ENCODE measurements at places on chromosomes 12 and 14. TPM values are rescaled to one million over a fixed set of nuclear protein-coding genes. Genes with fewer than 3 reads are reported as not detected.

DNA sequence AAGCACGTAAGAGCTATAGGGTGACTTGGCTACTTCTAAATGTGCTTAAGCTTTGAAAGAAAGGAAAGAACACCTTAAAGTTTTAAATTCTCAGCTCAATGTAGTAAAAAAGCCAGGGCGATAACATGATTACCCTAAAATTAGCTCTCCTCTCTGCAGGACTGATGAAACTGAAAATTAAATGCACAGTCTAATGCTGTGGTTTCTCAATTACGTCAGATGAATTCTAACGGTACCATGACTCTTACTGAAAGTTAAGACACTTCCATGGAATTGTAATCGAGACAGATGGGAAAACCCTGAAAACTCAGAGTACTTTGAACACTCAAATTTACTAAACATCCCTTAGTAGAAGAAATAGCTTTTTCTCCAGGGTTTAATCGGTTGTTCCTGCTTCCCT, 25.9 kb upstream of the PRKD1 start:
- DNase-seq, result no peak

Gene ZNF891
- 3.2 TPM for polyA plus RNA-seq

Gene LYZ
- polyA plus RNA-seq, result 21.5 TPM

Gene PEBP1
- 320 TPM for polyA plus RNA-seq

- no peak for DNase-seq
Measured at GRCh38 chr12:127245437-127245836, 1021.5 kb upstream of the TMEM132C start.

DNA sequence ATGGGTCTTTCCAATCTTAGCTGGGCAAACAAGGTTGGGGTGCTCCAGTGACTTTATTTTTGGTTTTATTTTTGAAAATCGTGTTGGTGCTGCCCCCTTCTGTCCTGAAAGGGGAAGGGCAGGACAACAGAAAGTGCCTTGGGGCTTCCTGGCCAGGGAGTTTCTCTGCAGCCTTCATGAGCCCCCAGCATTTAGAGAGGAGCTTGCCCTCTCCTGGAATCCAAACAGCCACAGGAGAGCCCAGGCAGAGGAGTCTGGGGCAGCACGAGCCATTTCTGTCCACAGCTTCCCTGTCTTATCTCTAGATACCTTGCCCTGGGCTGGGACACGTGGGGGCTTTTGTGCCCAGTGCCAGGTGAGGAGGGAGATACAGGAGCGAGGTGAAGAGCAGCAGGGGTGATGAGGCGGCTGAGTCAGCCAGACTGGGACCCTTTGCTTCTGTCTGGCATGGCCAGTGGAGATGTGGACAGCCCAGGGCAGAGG, 4.4 kb upstream of the C1RL start:
- DNase-seq, result no peak

- no peak for DNase-seq
Measured at GRCh38 chr12:34402899-34403705, 380.8 kb downstream of the ALG10 start.
